ENCODE measurements at places on chromosomes 16 and 17.

GRCh38 chr16:12794486-12795387, 8.9 kb downstream of the CPPED1 start:
- DNase-seq, result no peak

DNA sequence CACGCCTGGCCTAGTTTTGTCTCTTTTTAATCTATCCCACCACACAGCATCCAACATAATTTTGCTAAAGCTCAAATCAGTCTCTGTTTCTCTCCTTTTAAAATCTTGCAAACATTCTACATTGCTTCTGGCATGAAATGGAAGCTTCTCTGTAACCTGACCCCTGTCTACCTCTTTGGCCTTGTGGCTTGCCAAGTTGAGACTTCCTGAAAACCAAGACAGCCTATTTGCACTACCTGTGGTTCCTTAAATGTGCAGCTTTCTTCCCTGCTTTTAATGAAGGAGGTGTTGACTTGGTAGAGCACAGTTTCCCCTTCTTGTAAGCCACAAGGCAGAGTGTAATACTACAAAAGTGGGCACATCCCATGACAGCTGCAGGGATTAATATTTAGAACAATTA, 6.0 kb upstream of the CCL3 start:
- no peak for DNase-seq

GRCh38 chr17:45876539-45876938, 17.8 kb upstream of the MAPT start:
- no peak for DNase-seq

DNA sequence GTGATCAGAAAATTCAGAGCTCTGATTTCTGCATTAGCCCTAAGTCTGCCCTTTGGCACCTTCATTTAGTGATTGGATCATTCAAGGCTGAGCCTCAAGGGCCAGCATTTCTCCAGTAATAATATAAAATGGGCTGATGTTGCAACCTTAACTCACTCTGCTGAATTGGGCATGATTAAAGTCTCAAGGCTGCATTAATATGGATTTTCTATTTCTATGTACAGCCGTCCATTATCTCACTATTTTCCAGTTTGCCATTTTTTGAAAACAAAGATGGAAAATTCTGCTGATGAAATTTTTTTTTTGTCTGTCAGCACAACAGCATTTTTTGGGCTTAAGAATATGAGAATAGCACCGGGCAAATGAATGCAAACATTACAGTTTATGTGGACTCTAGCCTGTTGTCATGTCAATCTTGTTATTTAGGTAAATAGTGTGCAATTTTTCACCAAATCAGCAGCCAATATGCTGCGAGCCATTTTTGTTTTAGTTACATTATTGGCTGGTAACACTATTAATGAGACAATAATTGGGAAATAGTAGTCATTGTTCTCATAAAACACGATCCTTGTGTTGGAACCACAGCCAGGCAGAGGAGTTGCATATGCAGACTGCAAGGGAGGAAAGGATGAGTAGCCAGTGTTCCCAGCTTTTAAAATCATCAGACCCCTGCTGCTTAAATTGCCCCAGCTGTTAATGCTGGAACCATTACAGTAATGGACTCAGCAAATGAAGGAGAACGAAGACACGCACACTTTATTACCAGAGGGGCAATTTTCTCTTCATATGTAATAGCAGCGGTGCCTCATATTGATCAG, 10.5 kb downstream of the FTO start:
- DNase-seq, result no peak

DNA sequence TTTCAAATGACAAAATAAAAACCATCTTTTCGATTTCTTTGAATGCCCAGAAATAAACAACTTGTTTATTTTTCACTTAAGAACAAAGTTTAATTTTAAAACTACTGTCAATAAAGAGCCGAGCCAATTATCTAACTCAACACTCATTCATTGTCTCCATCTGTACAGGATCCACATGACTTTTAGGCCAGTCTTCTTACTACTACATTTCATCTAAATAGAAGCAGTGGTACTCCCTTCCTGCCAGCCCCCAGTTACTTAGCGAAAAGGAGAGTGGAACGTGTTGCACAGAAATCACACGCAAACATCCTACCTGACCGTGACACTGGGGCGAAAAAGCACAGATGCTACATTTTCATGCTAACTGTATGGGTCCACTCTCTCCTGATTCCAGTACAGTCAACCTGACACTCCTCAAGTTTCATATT, 1.2 kb downstream of the GNA13 start:
- no peak for DNase-seq

- DNase-seq, result no peak
These were observed 29.1 kb upstream of the SLC5A11 start for GRCh38 chr16:24816688-24817087.

DNA sequence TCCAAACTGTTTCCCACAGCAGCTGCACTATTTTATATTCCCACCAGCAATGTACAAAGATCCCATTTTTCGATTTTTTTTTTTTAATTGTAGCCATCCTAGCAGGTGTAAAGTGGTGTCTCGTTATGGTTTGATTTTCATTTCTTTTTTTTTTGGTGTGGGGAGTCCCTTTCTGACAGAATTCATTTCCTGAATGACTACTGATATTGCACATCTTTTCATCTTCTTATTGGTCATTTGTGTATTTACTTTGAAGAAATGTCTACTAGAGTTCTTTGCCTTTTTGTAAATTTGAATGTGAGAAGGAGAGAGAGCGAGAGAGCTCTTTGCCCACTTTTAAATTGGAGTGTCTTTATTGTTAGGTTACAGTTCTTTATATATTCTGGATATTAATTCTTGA, 14.0 kb downstream of the CYB5B start:
- DNase-seq, result no peak

Data from DMS153 (cell line).